ENCODE measurements at places on chromosomes 16 and 17.
A peak's percentile ranks its signal among the peaks of the same experiment; 100 is the strongest.

GRCh38 chr17:50507871-50508572 lies at the start of gene MYCBPAP:
TSS of gene MYCBPAP (plus strand) at chr17:50508439. CDS start at chr17:50508675, 236 bp downstream.
- DNase-seq: peak; percentile 49

DNA sequence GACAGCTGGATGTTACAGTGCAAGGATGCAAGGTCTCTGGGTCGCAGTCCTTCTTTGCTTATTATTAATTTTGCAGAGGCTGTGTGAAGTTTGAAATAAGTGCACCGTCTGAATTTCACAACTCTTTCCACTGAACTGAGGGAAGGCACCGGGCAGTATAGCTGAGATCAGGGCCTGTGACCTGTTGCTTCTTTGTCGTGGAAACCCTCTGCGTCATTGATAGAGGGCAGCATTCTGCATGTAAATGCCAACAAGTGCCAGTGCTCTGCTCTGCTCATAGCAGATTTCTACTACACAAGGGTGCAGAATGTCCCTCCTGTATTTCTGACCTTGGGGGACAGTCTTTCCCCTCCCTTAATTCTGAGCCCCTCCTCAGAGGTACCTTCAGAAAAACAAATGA lies 26.0 kb downstream of the CD300LF start:
- DNase-seq: no peak

- DNase-seq: no peak
Observed at GRCh38 chr16:73347500-73348375, 299.8 kb upstream of the ZFHX3 start.

- DNase-seq: no peak
Observed at GRCh38 chr17:78415821-78416711, 37.6 kb downstream of the PGS1 start.

- DNase-seq: no peak
Observed at GRCh38 chr17:19975601-19976000, 2.0 kb downstream of the AKAP10 start.

DNA sequence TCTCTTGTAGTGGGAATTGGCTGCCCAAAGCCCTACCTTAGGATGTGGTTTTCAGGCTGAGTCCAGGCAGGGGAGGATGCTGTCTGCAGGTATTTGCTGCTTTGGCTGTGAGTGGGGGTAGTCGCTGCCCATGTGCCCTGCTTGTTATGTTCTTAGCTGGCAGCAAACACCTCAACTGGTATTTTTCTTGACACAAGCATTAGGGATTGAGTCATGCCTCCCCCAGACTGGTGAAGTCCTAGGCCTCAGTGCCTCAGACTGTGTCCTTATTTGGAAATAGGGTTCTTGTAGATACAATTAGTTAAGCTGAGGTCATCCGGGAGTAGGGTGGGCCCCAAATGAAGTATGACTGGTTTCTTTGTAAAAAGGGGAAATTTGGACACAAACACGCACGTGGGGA lies 808.3 kb upstream of the EEF2KMT start:
- no peak for DNase-seq

DNA sequence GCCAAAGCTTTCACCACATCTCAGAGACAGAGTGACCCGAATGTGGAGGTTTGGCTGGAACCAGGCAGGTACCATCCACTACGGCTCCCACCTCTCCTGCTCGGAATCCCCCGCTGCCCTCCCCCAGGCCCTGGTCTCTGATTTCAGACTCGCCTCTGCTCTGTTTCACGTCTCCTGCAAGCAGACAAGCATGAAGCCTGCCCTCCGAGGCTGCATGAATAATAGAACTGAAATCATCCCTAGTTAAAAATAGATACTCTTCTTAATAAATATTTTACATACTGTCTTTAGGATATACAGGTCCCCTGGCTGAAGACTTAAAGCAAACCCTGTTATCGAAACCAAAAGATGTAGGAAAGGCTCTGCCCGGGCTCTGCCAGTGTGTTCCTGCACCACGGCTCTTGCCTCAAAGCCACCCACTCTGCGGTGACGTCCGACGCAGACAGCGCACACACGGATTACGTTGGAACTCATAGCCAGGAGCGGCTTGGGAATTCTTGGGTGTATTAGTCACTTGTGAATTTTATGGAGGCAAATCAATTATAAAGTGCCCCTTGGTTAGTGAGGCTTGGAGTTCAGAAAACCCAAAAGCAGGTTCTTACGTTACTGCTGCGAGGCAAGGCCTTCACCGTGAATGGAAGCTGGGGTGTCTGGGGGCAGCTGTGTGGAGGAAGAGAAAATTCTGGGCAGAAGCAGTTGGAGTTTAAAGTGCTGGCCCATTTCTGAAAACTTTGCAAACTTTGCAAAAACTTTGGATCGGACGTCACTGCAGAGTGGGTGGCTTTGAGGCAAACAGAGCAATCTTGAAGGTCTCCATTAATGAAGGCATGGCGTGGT lies 25.6 kb upstream of the NPTX1 start:
- DNase-seq: no peak

DNA sequence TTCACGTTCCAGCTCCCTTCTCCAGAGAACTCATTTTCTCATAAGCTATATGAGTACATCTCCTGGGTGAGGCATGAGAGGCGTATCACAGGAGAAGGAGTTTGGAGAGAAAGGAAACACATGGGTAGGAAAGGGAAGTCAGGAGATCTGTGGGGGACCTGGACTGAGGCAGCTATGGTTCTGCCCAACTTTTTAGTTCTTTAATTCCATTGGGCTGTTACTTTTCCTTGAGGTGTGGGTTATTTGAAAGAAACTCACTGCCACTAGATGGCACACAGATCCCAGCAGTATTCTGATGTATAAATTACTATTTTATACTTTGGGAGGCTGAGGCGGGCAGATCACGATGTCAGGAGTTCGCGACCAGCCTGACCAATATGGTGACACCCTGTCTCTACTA lies 63.6 kb downstream of the NUP93 start:
- DNase-seq: no peak

GRCh38 chr17:6070430-6070912 lies 292 bp downstream of the WSCD1 start:
- DNase-seq: no peak

GRCh38 chr17:965311-965989 lies 14.1 kb downstream of the NXN start:
- DNase-seq: no peak

GRCh38 chr16:49415083-49415482 lies 41.5 kb downstream of the C16orf78 start:
- no peak for DNase-seq
